ENCODE measurements at places on chromosomes 13 and 19. TPM values are rescaled to one million over a fixed set of nuclear protein-coding genes. Genes with fewer than 3 reads are reported as not detected.

The FPR3 gene
- total RNA-seq = not detected

The PABPC3 gene
- total RNA-seq = 0.23 TPM

The MATK gene
- not detected for total RNA-seq

The ZNF536 gene
- not detected for total RNA-seq

The FFAR2 gene
- not detected for total RNA-seq

The PRRG2 gene
- 1.0 TPM for total RNA-seq

The ZNF260 gene
- total RNA-seq = 15.8 TPM

The CEACAM18 gene
- total RNA-seq = not detected

The MUC16 gene
- total RNA-seq = under 0.01 TPM

The UBE2L5 gene
- total RNA-seq = not detected

The TNFSF13B gene
- 0.12 TPM for total RNA-seq

The IGFL4 gene
- not detected for total RNA-seq
